ENCODE measurements at places on chromosomes 1 and 21. TPM values are rescaled to one million over a fixed set of nuclear protein-coding genes. Genes with fewer than 3 reads are reported as not detected.

SPRR4 gene
- not detected for total RNA-seq

ADAMTSL4 gene
- 0.11 TPM for total RNA-seq

TGFB2 gene
- total RNA-seq = not detected

APCS gene
- not detected for total RNA-seq

NES gene
- total RNA-seq = not detected

CRYAA gene
- not detected for total RNA-seq

CFAP141 gene
- total RNA-seq = not detected

CXADR gene
- 0.08 TPM for total RNA-seq

CDK18 gene
- total RNA-seq = 9.9 TPM

TMEM51 gene
- 0.80 TPM for total RNA-seq

LRIF1 gene
- 25.2 TPM for total RNA-seq

DNA sequence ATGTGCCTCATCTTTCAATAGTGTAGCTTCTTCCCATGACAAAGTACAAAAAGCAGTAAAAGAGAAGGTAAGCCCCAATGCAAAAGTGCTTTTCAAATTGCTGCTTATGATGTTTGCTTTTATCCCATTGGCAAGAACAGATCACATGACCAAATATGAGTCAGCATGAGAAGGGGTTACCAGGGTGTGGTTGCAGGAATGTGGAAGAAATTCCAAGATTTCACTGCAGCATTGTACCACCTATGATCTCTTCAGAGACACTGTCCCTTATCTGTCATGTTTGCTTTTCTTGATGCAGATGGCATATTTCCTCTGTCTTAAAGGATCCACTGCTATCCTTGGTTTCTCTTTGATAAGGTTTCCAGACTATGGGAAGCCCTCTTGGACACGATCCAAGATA, 1006.9 kb upstream of the PRMT6 start:
- DNase-seq = no peak

DNA sequence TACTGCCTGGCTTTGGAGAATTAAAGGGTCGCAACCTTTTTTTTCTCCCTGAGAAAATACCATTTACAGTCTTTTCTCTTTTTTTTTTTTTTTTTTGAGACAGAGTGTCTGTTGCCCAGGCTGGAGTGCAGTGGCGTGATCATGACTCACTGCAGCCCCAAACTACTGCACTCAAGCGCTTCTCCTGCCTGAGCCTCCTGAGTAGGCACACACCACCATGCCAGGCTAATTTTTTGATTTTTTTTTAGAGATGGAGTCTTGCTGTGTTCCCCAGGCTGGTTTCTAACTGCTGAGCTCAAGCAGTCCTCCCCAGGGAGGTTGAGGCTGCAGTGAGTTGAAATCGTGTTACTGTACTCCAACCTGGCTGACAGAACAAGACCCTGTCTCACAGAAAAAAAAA, 24.6 kb downstream of the UBE4B start:
- no peak for DNase-seq

- no peak for DNase-seq
These were observed 463.5 kb downstream of the SMYD3 start for GRCh38 chr1:246043556-246043955.

DNA sequence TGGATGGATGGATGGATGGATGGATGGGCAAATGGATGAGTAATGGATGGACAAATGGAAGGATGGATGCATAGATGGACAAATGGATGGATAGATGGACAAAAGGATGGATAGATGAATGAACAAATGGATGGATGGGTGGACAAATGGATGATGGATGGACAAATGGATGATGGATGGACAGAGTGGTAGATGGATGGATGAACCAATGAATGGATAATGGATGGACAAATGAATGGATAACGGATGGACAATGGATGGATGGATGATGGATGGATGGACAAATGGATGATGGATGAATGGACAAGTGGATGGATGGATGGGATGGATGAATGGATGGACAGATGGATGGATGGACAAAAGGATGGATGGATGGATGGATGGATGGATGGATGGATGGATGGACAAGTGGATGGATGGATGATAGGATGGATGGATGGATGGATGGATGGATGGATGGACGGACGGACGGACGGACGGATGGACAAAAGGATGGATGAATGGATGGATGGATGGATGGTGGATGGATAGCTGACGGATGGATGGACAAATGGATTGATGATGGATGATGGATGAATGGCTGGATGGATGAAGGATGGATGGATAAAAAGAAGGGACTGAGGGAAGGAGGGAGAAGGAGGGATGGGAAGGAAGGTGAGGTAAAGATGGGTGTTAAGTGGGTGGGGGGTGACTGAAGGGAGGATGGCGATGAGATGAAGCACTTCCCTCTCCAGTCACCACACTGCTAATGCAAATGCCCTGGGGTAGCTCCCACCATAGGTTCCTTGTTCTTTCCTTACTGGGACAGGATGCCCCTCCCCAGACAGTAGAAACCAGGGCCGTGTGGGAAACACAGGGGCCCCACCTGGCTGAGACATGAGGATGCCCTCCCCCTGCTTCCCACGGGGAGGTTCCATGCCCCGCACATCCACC, 29.8 kb downstream of the CHD5 start:
- no peak for DNase-seq

- no peak for DNase-seq
These were observed 407.8 kb downstream of the PTPRC start for GRCh38 chr1:199046618-199047017.

- DNase-seq = no peak
These were observed 216.6 kb downstream of the GREM2 start for GRCh38 chr1:240395336-240395735.

- no peak for DNase-seq
These were observed 1.6 kb downstream of the S100A9 start for GRCh38 chr1:153359241-153359640.

GRCh38 chr1:150269451-150269850, 635 bp upstream of the APH1A start:
- no peak for DNase-seq

DNA sequence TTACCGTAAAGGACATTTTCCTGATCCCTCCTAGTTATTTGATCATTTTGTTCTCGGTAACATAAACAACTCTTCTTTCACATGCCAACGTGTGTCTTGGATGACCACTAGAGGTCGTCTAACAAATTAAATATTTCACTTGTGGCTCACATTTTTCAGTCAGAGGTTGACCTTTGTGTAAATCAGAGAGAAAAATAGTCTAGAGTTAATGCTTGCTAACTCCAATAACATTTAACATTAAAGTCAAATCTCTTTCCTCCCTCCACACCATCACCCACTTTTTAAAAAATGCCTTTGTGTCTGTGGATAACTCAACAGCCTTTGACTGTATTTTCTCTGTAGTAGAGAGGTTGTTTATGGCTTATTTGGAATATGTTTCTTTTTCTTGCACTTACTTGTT, 220.5 kb upstream of the B3GALT2 start:
- DNase-seq = no peak

GRCh38 chr1:20849100-20849499, 62.0 kb upstream of the HP1BP3 start:
- DNase-seq = no peak

- peak; percentile 37 for DNase-seq
These were observed 3.0 kb downstream of the TNFRSF4 start for GRCh38 chr1:1210726-1211540.

DNA sequence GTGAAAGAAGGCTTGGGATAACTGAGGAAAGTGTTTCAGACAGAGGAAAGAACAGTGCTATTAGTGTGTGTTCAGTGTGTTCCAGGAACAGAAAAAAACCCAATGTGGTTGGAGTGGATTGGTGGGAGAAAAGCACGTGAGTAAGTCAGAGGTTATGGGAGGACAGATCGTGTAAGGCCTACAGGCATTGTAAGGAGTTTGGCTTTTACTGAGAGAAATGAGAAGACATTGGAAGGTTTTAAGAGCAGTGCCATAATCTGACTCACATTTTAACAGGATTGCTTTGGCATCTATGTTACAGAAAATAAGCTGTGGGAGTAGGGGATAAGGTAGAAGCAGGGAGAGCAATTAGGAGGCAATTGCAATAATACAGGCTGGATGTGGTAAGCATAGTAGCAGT, 4.8 kb downstream of the ARPC5 start:
- DNase-seq = no peak

- peak; percentile 58 for DNase-seq
These were observed 8.7 kb upstream of the SLX9 start for GRCh38 chr21:44931137-44931500.

- DNase-seq = no peak
These were observed 153.4 kb downstream of the NRIP1 start for GRCh38 chr21:14911351-14911750.

- DNase-seq = no peak
These were observed 797 bp upstream of the LEFTY1 start for GRCh38 chr1:225889743-225890142.

DNA sequence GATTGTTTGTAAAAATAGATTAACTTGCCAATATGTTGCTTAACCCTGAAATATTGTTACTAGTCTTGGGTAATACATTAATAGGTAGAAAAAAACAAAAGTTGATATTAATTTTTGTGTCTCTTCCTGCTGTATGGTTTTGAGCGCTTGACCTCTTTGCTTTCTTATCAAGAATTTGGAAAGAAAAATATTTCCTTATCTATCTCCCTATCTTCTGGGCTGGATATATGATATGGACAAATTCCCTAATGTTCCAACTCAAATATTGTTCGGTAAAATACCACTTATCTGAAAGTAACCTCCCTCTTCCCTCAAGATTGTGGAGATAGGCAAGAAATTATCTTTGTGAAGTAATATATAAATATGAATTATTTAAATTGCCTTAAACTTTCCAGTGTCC, 57.3 kb downstream of the ADGRL4 start:
- no peak for DNase-seq

DNA sequence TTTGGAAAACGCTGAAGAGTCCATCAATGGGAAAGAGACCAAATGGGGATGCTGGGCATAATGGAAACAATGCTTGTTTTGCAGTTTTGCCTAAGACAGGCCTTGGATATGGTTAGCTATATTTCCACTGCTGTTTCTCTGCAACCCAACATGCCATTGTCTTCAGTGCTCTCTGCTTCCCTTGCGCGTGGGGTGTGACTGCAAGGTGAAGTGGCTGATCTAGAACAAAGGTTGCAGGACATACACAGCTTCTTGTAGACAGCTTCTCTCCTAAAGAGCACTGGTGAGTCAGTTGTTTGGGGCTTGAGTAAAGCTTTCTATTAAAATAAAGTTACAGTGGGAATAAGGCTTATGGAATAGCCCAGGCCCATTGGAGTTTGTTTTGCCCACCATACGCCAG, 33.0 kb downstream of the RUNX1 start:
- no peak for DNase-seq

DNA sequence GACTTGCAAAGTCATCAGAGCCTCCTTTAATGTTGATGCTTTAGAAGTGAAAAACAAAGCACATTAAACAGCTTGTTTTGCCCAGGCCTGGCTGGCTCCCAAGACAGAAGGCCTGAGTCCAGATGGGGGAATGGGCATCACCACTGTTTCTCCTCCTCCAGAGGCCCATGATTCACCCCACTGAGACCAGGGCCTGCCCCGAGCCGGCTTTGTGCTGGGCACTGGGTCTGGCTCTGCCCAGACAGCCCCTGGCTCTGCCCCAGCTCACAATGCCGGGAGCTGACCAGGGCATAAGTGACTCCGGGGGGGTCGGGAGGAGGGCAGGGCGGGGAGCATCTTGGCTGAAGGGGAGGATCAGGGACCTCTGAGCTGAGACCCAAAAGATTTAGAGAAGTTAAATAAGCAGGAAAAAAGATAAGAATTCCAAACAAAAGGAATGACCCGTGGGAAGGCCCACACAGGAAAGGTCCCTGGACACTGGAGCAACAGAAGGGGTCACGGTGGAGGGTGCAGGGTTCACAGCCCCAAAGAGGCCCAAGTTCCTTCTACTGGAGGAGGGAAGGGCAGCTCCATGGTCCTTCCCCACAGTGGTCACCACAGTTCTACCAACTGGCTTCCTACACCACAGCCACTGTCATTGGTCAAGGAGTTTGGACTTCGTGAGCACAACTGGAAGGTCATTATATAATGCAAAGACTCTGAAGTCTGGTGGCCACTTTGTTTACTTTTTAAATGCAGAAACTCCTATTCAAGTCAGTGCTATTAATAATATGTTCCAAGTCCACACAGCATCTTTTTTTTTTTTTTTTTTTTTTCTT, 5.5 kb downstream of the C2CD2 start:
- no peak for DNase-seq

DNA sequence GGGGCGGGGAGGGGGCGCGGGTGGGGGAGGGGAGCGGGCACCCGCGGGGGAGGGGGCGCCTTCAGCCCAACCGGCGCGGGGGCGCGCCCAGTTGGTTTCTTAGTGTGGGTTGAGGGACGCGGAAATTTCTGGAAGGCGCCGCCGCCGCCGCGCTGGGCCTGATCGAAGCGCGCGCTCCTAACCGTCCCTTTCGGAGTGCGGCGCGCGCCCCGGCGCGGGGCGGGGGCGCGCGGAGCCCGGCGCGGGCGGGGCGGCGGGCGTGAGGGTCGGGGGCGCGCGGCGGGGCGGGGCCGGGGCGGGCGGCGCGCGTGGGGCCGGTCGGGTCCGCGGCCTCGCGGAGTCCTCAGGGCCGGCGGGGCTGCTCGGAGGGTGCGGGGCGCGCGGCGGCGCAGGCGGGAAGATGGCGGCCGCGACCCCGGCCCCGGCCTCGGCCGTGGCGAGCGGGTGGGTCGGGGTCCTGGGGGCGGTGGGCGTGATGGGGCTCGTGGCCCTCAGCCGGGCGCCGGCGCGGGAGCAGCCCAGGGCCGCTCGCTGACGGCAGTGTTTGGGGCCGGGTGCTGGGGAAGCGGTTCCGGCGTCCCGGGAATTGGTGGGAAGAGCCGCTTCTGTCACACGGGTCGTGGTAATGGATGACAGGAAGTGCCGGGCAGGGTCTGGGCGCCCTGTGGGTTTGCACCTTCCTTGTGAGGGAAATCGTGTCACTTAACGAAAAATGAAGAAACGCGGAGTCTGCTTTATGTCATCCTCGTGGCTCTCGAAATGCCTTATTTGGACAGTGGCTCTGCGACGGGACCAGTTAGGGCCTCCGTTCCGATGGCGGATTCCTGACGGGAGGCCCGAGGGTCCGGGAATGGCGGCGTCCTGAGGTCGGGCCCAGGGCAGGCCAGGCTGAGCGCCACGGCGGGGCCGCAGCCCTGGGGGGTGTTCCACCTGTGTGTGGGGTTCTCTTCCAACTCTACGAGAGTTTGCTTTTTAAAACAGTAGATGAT, 764 bp downstream of the PKNOX1 start:
- peak; percentile 72 for DNase-seq

- DNase-seq = no peak
These were observed 281.2 kb upstream of the PLXNA2 start for GRCh38 chr1:208525417-208525816.

DNA sequence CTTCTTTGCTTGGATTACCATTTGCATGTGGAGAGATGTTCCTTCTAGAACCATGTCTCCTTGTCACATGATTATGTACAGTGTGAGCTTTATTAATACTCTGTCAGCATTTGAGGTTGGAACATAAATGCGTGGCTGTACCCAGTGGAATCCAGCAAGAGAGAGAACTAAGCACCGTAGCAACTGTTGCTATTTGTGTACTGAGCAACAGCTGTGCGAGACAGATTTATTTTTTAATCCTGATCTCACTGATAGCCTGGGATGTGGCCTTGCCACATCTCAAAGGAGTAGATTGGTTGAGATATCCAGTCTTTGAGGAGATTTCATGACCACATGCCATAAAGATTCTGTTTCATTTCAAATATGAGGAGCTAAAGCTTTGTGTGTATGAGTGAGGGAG, 43.4 kb downstream of the KIF1B start:
- DNase-seq = no peak

Data from activated naive CD8-positive, alpha-beta T cell treated with anti-CD3 and anti-CD28 coated beads, Interleukin-2, amount 10 ng/mL, durations not matched to agents 7 days and 5 days (primary cell).